ENCODE measurements at places on chromosomes 12 and 14.

GRCh38 chr14:96515731-96516130 is 13.5 kb downstream of the PAPOLA start:
- no peak for DNase-seq

DNA sequence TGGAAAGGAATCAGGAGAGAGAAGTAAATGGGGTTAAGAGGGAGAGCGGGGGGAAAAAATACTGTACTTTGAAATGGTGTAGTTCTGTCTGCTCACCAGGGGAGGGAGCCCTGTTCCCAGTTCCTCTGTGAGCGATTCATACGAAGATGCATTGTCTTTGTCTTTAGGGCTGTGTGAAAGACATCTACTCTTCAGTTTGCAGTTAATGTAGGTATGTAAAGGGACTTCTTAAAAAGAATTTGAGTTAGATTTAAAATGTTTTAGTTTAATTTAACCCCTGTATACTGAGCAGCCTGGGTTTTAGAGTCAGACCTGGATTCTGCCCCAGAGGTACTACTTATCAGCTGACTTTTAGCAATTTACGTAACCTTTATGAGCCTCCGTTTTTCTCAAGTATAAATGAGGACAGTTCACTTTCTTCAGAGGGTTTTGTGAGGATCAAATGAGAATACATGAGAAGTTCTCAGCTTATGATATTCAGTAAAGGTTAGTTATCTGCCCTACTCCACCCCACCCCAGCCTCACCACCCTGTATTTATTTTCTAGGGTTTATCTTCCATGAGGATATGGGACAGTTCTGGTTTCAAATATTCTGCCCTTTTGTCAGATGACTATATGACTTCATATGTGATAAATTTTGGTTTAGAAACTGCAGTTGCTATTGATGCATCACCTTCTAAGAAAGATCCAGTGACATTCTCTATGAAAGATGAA is 82.5 kb upstream of the EVL start:
- DNase-seq, result no peak

DNA sequence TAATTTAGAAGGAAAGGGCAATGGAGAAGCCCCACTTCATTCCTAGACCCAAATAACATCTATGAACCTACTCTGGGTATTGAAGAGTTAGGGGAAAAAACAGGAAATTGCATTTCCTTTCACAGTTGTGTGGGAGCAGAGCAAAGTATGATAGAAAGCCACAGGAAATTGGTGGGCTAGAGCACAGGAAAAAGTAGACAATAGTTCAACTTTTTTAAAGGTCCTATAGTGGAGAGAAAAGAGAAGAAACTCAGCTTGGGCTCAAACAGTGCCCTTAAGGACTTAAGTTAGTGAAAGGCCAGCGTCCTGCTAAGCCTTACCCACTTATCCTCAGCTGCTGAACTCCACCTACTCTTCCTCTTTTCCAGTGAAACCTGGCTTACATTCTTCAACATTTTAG is 258.1 kb downstream of the DPY19L2 start:
- DNase-seq, result no peak

DNA sequence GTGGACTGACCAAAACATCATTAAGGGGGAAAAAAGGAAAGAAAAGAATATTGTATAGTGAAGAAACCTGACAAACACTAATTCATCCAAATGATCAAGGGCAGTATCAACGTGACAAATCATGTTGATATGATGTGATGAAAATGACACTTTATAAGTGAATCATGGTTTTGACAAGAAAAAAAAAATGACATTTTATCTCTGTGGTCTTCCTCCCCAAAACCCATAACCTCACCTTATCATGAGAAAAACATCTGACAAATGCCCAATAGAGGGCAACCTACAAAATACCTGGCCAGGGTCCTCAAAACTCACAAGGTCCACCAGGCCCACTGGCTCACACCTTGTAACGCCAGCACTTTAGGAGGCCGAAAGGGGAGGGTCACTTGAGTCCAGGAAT is 13.8 kb downstream of the TMED10 start:
- no peak for DNase-seq

- DNase-seq, result no peak
Observed at GRCh38 chr14:102957222-102957621, 34.8 kb downstream of the AMN start.

DNA sequence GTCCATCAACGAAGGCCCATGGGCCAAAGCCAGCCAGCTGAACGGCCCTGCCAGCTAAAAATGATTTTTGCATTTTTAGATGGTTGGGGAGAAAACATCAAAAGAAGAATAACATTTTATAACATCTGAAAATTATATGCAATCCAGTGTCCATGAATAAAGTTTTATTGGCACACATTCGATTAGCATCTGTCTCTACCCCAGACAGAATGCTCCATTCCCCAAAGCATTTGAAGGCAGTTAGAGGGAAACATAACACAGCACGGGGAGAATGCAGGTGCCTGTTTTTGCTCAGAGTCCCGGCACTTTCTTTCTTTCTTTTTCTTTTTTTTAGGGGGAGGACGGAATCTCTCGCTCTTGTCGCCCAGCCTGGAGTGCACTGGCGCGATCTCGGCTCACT is 110.7 kb downstream of the ZNF664 start:
- DNase-seq, result no peak

DNA sequence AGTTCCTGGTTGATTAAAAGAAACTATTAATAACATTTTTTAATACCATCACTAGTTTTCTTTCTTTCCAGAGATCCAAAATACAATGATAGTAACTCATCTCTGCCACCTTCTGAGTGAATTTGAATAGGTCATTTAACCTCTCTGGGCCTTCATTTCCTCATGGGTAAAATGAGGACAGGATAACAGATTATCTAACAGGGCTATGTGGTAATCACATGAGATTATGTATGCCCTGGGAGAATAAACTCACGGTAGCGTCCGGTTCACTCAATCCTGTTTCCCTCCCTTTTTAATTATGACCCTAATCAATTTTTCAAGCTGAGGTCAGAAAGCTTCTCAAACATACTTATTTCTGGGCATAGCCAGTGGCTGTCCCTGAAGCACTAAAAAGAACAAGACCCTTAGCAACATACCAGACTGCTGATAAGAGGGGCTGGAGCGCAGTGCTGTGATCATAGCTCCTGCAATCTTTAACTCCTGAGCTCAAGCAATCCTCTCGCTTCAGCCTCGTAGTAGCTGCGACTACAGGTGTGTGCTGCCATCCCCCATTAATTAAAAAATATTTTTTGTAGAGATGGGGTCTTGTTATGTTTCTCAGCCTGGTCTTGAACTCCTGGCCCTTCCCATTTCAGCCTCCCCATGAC is 24.2 kb downstream of the ATXN2 start:
- no peak for DNase-seq

DNA sequence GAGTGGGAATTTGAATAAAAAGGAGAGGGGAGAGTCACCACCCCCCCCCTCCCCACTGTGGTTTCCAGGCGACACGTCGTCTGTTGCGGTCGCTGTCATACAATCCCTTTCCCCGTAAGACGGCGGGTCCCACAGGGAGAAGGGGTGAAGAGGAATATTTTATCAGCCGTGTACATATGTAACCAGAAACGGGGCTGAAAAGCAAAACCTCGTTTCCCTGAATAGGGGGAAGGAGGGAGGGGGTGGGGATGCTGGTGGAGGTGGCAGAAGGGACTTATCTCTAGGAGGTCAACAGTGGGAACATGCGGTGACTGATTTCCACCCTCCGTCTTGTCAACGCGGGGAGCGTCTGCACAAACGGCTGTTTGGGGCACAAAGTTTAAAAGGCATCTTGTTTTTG is 171.4 kb downstream of the RBM19 start:
- no peak for DNase-seq

GRCh38 chr12:28057856-28058615 is 85.5 kb upstream of the PTHLH start:
- no peak for DNase-seq

- no peak for DNase-seq
Observed at GRCh38 chr14:94029265-94029664, 3.1 kb downstream of the OTUB2 start.

DNA sequence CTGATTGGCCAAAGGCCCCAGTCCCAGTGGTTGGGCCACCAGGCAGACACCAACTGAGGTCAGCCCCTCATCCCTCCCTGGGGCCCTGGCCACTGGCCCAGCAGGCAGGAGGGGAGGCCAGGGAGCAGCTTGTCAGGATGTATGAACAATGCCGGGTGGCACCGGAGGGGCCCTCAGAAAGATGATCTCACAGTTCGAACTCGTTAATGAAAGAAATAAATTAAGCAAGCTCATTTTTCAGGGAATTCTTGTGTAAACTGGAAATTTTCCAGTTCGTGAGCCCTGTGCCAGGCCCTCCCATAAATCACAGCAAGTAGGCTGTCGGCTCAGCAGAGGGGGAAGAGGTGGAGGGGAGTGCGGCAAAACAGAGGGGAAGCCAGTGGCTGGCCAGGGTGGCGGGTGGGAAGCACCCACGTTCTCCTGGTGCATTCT is 177.0 kb upstream of the VASH1 start:
- no peak for DNase-seq

DNA sequence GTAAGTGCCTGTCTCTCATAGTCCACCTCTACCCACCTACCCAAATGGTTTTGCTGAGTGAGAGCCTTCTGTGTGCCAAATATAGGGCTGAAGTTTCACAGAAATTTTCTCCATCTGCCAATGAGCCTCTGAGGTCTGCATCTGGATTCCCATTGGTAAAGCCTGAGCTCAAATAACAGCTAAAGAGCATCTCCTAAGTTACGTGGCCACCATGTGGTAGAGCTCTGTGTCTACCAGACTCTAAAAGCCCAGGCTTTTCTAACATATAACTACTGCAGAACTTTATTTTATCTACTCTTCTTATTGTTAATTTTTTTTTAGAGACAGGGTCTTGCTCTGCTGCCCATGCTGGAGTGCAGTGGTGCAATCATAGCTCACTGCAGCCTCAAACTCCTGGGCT is 16.0 kb downstream of the AMDHD1 start:
- no peak for DNase-seq

DNA sequence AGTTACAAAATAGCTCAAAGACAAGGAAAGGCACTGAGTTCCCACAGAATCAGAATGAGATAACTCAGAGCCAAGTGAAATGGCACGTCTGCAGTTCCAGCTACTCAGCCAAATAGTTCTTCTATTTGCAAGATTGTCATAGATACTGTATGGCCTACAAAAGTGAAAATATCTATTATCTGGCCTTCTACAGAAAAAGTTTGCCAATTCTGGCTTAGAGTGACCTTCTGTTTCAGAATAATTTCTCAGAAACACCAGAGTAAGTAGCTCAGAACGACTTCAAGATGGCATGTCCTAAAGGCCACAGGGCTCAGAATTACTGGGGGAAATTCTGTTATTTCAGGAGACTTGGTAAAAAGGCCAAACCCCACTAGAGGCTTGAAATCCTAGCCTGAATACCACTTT is 10.7 kb upstream of the RTRAF start:
- DNase-seq, result no peak

DNA sequence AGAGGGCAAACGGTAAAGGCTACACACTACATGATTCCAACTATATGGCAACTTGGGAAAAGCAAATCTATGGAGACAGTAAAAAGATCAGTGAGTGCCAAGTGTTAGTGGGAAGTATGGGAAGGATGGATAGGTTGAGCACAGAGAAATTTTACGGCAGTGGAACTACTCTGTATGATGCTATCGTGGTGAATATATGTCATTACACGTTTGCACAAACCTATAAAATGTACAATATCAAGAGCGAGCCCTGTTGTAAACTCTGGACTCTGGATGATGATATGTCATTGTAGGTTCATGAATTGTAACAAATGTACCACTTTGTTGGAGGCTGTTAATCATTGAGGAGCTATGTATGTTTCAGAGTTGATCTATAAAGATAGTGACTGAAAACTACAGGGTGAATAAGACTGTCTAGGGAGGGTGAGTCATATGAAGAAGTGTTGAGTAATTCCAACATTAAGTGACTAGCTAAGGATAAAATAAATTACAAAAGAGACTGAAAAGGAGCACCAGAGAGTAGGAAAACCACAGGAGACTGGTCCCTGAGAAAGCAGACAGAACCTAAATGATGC is 349.2 kb upstream of the LMO3 start:
- DNase-seq, result no peak

DNA sequence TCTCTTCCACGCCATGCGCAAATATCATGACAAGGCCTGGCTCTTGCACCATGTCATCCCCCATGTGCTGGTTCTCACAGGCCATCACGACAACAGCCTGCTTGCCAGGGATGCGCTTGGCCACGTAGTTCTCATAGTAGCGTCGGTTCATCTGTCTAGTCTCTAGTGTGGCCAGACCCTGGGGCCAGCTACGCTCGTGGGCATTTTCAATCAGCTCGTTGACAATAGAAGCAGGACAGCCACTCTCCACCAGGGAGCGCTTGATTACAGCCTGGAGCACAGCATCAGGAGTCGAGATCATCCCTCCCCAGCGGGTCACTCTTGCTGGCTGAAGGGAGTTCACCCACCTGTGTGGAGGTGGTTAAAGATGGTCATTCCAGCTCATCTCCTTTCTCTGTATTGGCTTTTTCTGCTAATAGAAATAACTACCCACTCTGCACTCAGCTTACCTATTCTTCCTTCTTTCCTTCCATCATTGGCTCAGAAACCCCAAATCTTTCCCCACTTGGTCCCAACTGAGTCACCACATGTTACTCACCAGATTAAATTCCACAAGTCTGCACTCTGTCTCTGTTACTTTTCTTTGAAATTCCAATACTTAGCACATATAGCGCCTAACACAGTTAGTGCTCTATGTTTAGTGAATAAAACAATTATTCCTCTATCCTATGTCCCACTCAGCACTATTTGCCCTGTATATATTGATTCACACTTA is 15.1 kb downstream of the RNF41 start:
- no peak for DNase-seq

DNA sequence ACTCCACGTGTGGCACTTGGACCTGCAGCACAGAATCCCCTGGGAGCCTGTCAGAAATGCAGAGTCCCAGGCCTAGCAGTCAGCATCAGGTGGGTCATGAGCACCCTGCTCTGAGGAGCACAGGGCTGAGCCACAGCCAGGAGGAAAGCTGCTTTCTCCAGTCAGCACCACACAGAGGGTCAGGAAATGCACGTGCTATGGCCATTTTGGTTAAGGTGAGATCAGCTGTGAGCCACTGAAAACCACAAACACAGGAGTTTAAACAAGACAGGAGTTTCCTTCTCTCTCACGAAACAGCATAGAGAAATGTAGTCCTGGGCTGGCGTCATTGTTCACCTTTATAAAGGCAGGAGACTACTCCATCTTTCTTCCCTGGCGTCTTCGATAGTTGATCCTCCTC is 204.5 kb upstream of the SFSWAP start:
- DNase-seq, result no peak

GRCh38 chr12:131217024-131217586 is 263.4 kb downstream of the ADGRD1 start:
- no peak for DNase-seq

DNA sequence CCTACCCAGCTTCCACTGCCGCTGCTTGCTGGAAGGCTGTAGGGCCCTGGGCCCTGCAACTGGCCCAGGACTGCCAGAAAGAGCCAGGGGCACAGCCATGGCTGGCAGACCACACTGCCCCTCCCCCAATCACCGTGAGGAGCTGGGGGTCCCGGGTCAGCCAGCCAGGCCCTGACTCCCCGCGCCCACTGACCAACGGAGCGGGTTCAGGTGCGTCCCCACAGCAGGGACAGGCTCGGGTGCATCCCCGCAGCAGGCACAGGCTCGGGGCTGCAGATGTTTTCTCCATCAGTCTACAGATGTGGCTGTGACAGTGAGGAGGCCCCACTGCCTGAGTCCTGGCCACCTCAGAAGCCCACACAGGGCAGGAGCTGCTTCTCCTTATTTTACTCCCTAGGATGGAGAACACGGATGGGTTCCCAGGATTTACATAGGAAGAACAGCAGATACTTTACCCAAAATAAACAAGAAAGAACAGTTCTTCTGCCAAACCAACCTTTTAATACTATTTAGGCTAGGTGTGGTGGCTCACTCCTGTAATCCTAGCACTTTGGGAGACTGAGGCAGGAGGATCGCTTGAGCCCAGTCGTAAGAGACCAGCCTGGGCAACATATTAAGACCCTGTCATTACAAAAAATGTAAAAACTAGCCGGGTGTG is 61.1 kb downstream of the TESC start:
- DNase-seq, result no peak
